ENCODE measurements at places on chromosomes 16 and 17. TPM values are rescaled to one million over a fixed set of nuclear protein-coding genes. Genes with fewer than 3 reads are reported as not detected.

ORAI3 gene
- 20.7 TPM for total RNA-seq

HCRT gene
- total RNA-seq: not detected

DNA sequence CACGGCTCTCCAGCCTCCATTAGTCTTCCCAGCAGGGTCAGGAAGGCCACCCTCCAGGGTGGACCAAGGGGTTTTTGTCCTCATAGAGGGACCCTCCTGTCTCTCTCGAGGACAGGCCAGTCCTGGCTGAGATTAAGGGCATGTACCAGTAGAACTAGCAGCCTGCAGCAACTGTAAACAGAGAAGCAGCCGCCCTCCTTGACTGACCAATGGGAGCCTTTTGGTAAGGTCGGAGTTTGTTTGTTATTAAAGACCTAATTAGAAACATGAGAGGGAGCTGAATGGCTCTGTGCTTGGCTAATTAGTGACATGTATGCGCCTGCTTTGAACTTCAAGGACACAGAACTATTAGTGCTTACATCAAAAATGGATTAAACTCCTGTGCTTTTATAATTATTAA, 80.0 kb downstream of the CCDC182 start:
- DNase-seq: no peak

- no peak for DNase-seq
Measured at GRCh38 chr17:70691150-70691549, 521.8 kb downstream of the KCNJ2 start.

DNA sequence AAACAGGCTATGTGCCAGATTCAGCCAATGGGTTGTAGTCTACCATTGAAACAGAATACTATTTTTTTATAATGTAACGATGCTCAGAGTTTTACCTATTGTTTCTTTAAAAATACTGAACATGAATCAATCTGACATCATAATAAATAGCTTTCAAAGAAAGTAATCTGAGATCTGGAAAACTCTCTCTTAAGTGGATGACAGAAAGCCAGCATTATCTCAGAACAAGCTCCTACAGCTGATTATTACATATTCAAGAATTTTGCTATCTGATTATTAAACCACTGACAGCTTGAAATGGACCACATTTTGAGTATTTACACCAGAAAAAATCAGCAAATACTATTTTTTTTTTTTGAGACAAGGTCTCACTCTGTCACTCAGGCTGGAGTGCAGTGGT, 484.2 kb upstream of the SOX9 start:
- DNase-seq: no peak

DNA sequence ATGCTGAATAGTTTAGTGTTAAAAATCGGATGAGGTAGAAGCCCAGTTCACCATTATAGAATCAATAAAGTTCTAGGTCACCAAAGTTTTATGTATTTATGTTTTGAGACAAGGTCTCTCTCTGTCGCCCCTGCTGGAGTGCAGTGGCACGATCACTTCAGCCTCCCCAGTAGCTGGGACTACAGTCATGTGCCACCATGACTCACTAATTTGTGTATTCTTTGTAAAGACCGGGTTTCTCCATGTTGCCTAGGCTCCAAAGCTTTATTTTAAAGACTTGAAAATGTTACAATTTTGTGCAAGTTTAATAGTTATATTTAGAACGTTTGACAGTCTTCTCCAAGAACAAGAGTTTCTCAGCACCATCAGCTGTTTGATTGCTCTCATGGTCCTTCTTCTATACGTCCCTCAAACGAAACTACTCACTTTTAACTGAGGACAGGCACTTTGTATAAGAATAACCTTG, 32.1 kb downstream of the NDE1 start:
- DNase-seq: no peak

All from left lung (tissue), 14 donors.